ENCODE measurements at places on chromosomes 16 and 17. TPM values are rescaled to one million over a fixed set of nuclear protein-coding genes. Genes with fewer than 3 reads are reported as not detected.
A peak's percentile ranks its signal among the peaks of the same experiment; 100 is the strongest.

DNA sequence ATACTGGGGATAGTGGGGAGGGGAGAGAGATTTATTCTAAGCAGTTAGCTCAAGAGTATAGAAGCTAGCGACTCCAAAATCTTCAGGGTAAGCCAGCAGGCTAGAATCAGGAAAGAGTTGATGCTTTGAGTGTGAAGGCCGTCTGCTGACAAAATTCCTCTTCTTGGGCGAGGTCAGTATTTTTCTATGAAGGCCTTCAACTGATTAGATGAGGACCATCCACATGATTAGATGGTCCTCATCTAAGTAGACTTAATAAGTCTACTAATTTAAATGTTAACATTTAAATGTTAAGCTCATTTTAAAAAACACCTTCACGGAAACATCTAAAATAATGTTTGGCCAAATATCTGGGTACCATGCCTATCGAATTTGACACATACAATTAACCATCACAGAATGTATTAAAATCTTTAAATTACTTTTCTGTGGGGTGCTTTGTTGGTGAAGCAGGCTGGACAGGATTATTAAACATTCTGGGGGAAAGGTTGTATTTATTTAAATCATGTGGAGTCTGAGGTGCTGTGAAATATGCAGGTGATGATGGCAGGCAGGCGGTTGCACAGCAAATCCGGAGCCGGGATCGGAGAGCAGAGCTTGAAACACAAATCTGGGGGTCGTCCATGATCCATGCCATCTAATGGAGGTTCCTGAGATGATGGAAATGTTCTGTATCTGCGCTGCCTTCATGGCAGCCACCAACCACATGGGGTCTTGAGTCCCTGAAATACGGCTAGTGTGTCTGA, 49.8 kb upstream of the ADORA2B start:
- no peak for DNase-seq

Gene ABI3
- not detected for total RNA-seq

GRCh38 chr17:55219934-55220333, 44.8 kb upstream of the HLF start:
- no peak for DNase-seq

Gene ESRP2
- total RNA-seq = 49.0 TPM

Gene MYL11
- not detected for total RNA-seq

- no peak for DNase-seq
These were observed 83.1 kb downstream of the RTN4RL1 start for GRCh38 chr17:1942066-1942365.

Gene TBC1D26
- total RNA-seq = not detected

- DNase-seq = no peak
These were observed 117.7 kb downstream of the ABCC1 start for GRCh38 chr16:16067127-16067526.

DNA sequence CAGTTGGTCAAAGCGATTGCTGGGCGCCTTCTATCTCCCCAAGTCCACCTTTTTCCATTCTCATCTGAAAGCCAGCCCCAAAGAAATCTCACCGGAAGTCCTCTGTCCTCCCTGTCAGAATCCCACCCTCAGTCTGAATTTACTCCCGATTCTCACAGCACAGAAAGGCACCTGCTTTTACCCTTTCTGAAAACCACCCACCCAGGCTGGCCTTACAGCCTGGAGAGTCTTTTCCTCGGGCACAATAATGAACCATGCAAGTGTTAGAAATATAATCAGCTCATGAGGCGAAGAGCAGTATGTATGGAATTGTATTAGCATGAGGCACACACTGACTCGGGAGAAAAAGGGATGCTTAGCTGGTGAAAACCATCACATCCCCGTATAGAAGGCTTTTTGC, 1.2 kb upstream of the ZFHX3 start:
- DNase-seq = no peak

GRCh38 chr16:53530046-53530445, 27.0 kb upstream of the AKTIP start:
- DNase-seq = no peak

DNA sequence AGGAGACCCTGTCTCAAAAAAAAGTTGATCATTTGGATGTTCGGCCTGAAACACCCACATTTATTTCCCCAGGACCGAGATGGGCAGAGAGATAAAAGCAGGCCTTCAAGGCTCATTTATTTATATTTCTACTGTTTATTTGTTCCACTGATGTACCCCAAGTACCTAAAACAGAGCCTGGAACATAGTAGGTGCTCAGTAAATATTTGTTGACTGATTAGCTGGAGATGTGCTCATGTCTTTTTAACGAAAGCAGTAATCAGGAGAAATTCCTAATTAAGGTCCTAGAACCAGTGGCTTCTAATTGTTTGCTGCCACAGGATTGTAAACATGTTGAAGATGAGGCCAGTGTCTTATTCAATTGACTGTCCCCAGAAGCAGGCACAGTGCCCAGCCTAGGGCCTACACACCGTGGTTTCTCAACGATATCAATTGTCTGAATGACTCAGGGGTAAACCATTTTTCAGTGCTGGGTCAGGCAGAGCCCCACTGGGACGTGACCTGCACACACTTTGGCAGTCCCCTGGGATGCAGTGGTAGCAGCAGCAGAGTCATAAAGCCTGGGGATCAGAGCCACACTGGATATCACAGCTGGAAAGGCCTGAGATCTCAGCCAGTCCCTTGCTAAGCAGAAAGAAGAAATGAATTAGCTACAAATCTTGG, 34.8 kb downstream of the SOST start:
- peak; percentile 68 for DNase-seq

- DNase-seq = no peak
These were observed 165.1 kb upstream of the CDC42EP4 start for GRCh38 chr17:73476890-73477350.

Gene ZNF207
- total RNA-seq = 58.7 TPM

GRCh38 chr17:76633628-76634328, 9.8 kb downstream of the ST6GALNAC1 start:
- DNase-seq = no peak

Gene WFDC1
- not detected for total RNA-seq

DNA sequence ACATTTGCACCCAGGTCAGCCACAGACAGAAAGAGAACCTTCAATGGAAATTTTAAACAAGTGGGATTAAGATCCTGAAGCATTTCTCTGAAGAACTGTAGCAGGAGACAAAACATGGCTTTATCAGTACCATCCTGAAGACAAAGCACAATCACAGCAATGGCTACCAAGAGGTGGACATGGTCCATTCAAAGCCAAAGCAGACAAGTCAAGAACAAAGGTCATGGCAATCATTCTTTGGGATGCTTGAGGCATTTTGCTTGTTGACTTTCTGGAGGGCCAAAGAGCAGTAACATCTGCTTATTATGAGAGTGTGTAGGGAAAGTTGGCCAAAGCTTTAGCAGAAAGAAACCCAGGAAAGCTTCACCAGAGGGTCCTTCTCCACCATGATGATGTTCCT, 248.2 kb downstream of the TOX3 start:
- no peak for DNase-seq

DNA sequence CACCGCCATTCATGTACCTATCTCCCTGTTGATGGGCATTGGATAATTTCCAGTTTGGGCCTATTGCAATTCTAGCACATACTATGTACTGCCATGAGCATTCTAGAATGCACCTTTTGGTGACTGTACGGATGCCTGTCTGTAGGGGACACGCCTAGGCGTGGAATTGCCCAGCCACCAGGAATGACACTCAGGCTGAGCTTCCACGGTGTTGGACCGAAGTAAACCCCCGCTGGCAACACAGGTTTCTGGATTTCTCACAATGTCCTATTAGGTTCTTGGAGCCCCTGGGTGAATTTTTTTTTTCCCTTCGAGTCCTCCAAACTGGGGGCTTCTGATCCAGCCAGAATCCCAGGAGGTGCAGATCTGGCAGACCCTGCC, 146.6 kb downstream of the IRF8 start:
- no peak for DNase-seq

Gene KRTAP16-1
- not detected for total RNA-seq

Gene SLC5A11
- not detected for total RNA-seq

Gene METTL2A
- 30.0 TPM for total RNA-seq

GRCh38 chr17:33239702-33240101, 53.4 kb downstream of the ASIC2 start:
- no peak for DNase-seq

Gene ABCC3
- 33.2 TPM for total RNA-seq

DNA sequence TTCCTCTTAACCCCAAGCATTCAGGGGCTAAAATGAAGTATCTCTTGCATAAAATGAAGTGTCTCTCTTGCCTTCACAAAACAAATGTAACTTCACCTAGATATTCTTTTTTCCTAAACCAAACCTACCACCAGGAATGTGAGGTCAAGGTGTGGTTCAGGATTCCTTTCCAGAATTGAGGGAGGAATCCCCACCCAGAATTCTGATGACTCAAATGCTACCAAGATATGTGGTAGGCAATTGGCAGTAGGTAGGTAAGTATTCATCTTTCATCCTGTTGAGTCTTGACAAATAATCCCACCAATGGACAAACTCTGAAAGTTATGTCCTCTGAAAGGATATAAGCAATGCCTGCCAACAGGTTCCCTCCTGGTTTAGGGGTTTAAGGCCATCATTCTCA, 26.2 kb downstream of the TRIM16 start:
- peak; percentile 92 for DNase-seq

DNA sequence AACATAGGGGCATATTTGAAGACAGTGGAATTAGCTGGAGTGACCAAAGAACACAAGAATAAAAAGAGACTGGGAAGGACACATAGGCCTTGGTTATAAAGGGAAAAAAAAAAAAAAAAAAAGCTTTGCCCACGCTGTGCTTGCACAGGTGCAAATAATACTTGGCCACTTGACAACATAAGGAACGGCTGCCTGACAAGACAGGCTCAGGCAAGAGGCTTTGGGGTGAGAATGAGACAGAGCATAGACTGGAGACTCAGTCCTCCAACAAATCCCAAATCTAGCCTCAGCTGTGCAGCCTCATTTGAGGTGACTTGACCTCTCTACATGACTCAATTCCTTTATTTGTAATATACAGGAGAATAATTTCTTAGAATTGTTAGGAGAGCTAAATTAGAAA, 332.8 kb upstream of the DYNLRB2 start:
- peak; percentile 87 for DNase-seq

DNA sequence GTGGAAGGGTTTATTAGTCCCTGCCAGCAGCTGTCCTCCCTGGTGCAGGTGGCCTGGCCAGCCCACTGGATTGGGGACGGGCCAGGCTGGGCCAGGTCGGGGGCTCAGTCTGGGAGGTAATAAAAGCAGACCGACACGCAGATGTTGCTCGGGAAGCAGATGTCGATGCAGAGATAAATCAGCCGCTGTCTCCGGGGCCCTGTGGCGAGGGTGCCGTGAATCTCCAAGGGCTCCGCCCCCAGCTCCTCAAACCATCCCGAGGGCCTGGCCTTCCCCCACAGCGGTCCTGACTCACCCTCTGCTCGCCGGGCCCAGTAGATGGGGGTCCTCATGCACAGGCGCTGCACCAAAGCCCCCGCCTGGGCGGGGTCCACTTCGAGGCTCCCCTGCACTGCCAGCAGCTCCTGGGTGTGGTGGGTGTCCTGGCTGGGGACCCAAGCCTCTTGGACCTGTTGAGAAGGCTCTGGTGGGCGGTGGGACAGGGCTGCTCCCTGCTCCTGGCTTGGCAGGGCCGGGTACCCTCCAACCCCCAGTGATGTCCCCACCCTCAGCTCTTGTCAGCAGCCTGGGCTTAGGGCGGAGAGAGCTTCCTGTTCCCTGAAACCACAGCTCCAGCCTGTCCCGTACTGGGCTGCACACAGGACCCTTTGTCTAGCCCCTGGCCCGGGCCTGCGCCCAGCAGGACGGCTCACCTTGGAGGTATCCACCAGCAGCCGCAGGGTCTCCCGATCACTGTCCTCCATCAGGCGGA, 1.2 kb downstream of the BRICD5 start:
- no peak for DNase-seq

DNA sequence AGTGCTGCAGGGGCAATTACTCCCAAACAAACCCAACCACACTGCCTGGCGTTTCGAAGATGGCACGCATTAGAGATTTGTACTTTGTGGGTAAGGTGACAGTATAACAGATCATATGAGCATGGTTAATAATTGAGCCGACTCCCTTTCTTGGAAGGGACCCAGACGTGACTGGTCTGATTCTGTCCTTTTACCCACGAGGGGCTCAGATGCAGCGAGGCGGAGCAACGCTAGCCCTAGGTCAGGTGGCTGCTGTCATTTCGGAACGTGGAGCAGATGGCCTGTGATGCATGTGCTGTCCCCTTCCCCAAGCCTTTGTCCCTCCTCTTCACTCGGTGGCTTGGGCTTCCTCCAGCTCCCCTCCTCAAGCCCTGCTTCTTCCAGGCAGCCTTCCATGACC, 84.2 kb downstream of the SNX29 start:
- DNase-seq = no peak

DNA sequence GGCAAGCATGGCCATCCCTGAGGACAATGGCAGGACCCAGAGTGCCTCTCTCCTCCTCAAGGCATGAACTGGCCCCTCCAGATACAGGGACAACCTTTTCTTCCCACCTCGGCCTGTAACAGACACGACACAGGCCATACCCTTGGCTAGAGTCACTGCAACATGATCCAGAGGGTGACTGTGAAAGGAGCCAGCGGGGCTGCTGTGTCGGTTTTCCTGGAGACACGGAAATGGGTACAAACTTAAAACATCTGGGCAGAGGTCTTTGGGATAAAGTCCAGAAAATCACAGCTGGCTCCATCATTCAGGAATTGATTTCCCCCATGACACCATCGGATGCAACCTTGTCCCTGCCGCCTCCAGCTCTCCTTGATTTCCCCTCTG, 5.3 kb downstream of the CEP295NL start:
- no peak for DNase-seq

Gene SPNS2
- total RNA-seq = 3.9 TPM

DNA sequence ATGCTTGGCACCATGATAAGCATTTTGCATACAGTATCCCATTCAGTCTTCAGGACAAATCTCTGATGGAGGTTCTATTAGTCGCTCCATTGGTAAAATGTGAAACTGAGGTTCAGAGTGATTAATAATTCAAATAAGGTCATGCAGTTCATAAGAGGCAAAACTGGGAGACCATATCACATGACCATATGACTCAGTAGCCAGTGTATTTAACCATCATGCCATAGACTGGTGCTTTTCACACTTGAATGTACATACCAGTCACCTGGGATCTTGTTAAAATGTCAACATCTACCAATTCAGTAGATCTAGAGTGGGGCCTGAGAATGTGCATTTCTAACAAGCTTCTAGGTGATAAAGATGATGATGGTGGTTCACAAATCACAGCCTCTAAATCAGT, 4.3 kb downstream of the ACSM3 start:
- peak; percentile 77 for DNase-seq

GRCh38 chr16:56362057-56362655, 63.2 kb downstream of the AMFR start:
- no peak for DNase-seq

GRCh38 chr17:10211666-10212065, 13.3 kb upstream of the GAS7 start:
- DNase-seq = no peak
